Activated naive CD4-positive, alpha-beta T cell treated with anti-CD3 and anti-CD28 coated beads for 36 hours (primary cell): ENCODE measurements at places on chromosomes 7 and 10. TPM values are rescaled to one million over a fixed set of nuclear protein-coding genes. Genes with fewer than 3 reads are reported as not detected.
A peak's percentile ranks its signal among the peaks of the same experiment; 100 is the strongest.

Gene ELFN1
- total RNA-seq: not detected

Gene GOLGA7B
- 0.31 TPM for total RNA-seq

Gene CPN1
- not detected for total RNA-seq

Gene ADRB1
- total RNA-seq: not detected

Gene GLI3
- total RNA-seq: 0.32 TPM

DNA sequence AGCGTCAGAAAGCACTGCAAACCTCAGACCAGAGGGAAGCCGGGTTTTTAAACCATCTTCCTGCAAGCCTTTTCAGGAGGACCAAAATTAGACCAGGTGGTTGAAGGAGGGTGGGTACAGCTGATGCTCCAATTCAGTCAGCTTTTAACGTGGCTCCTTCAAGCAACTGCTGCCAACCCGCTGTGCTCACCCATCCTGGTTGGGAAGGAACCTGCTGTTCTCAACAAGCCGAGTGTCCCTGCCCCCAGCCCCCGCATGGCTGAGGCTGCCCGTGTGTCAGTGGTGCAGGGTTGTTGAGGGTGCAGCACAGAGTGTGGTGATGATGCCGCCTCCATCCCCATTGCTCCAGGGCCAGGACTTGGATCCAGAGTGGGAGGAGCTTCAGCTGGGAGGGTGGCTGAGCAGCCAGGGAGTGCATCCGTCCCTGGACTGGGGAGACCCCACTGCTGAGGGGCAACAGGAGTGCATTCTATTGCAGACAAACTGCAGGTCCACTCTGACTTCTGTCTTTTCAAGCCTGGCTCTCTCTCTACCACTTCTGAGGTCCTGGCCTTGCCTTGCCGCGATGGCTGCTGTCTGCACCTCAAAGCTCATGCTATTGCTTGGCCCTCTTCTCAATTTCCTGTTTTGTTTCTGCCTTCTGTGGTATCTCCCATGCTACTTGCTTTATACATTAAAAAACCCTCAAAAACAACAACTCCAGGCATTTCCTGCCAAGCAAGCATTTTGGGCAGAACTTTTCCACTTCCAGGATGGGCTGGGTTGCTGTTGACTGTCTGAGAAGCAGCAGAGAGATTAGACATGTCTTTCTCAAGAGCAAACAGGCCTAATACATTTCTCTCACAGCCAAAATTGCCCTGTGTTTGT is 134.7 kb downstream of the DNAJB6 start:
- DNase-seq: no peak
- peak overlapping the region; percentile 46 for H3K27ac ChIP-seq
- peaks cover 8% of the 10 kb centered on the region for H3K36me3 ChIP-seq
- H3K27me3 ChIP-seq: no peaks in the 10 kb centered on the region

DNA sequence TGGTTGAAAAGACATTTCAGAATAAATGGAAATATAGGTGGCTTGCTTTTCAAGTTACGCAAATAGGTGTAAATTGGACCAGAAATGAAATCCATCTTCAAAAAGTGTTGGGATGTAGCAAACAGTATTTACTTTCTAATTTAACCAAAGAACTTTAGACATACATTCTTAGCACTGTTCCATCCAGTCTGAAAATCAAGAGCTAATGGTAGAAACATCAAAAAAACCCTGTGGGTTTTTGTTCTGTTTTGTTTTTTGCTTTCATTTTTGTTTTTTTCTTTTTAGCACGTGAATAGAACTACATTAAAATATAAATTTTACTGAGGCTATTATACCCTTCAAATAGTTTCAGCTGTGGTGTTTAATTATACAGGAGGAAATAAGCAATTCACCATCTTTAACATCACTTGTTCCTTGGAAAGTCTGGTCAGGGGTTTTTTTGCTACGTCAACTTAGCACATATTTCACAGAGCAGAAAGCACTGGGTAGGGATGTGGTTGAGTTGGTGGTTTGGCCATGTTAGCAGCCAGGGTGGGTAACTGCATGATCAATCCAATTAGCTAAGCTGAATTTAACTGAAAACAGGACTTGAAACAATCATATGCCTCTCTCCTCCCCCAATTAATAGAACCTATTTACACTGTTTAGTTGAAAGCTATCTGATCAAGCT is 275.4 kb upstream of the PFKP start:
- no peak overlapping the region for H3K27ac ChIP-seq
- peak; percentile 20 for DNase-seq
- no peak overlapping the region for H3K4me3 ChIP-seq

- peak within 1 kb of the TSS; percentile 85 for H3K4me3 ChIP-seq
- peak within 1 kb of the TSS; percentile 47 for H3K27ac ChIP-seq
- peak; percentile 86 for DNase-seq
- H3K36me3 ChIP-seq: no peaks in the 10 kb centered on the region
- peaks cover 19% of the 10 kb centered on the region for H3K4me1 ChIP-seq
Observed at GRCh38 chr7:128409596-128410450, at the start of gene IMPDH1. IMPDH1 (minus strand) TSS chr7:128409982; CDS start chr7:128409901, 81 bp downstream.

- peaks cover 2% of the 10 kb centered on the region for H3K27me3 ChIP-seq
- no peak overlapping the region for H3K27ac ChIP-seq
- DNase-seq: peak; percentile 25
- H3K4me3 ChIP-seq: no peak overlapping the region
- H3K36me3 ChIP-seq: peaks cover 3% of the 10 kb centered on the region
Observed at GRCh38 chr7:963236-964078, 9.0 kb upstream of the ADAP1 start.

DNA sequence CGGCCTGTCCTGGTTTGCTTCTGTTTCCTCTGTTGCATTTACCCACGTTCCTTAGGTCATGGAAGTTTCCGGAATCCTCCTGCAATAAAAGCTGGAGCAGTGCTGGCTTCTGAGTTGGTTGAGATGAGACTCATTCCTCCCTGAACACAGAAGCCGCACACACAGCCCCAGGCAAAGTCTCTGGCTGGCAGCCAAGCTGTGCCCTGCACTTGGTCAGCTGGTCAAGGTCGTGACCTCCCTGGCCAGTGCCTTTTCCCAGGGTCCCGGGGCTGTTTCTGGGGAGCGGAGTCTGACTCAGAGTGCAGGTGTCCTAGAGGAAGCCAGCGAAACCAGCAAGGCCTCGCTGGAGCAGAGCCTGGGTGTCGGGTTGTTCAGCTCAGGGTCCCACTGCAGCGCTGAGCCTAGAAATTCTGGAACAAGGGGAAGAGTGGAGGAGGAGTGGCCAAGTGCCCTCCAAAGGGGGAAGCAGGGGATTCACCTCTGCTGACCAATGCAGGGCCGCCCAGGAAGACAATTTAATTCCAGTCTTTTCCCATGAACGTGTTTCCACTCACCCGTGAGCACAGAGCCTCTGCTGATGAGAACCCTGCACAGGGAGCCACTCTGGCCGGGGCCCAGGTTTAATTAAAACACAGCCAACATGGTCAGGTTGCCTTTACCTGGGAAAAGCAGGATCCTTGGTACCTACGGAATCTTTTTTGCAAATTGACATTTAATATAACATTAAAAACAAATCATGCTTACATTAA is 245.5 kb upstream of the PPP2R2D start:
- no peak for DNase-seq
- H3K36me3 ChIP-seq: no peaks in the 10 kb centered on the region
- no peak overlapping the region for H3K4me3 ChIP-seq
- H3K27ac ChIP-seq: no peak overlapping the region

GRCh38 chr7:117127585-117128168 is 174.4 kb downstream of the ST7 start:
- H3K4me3 ChIP-seq: no peak overlapping the region
- H3K36me3 ChIP-seq: peaks cover 2% of the 10 kb centered on the region
- no peak overlapping the region for H3K27ac ChIP-seq
- no peaks in the 10 kb centered on the region for H3K27me3 ChIP-seq
- H3K4me1 ChIP-seq: no peaks in the 10 kb centered on the region
- peak; percentile 73 for DNase-seq

- no peaks in the 10 kb centered on the region for H3K27me3 ChIP-seq
- H3K36me3 ChIP-seq: no peaks in the 10 kb centered on the region
- H3K4me3 ChIP-seq: no peak overlapping the region
- DNase-seq: no peak
- H3K4me1 ChIP-seq: peaks cover 8% of the 10 kb centered on the region
Observed at GRCh38 chr7:134697205-134697886, 50.7 kb downstream of the BPGM start.

GRCh38 chr7:151115121-151115835 is 29.0 kb downstream of the AGAP3 start:
- H3K4me3 ChIP-seq: peak overlapping the region; percentile 60
- peaks cover 11% of the 10 kb centered on the region for H3K27me3 ChIP-seq
- DNase-seq: peak; percentile 36
- H3K27ac ChIP-seq: no peak overlapping the region

- no peak for DNase-seq
- no peak overlapping the region for H3K4me3 ChIP-seq
- no peaks in the 10 kb centered on the region for H3K4me1 ChIP-seq
- no peak overlapping the region for H3K27ac ChIP-seq
Observed at GRCh38 chr10:37710831-37711616, 146.4 kb downstream of the ZNF248 start.

- no peak overlapping the region for H3K4me3 ChIP-seq
- peaks cover 5% of the 10 kb centered on the region for H3K27me3 ChIP-seq
- H3K36me3 ChIP-seq: no peaks in the 10 kb centered on the region
- no peak overlapping the region for H3K27ac ChIP-seq
- DNase-seq: no peak
Observed at GRCh38 chr10:129892548-129893052, 71.5 kb downstream of the EBF3 start.

- H3K27me3 ChIP-seq: peaks cover 4% of the 10 kb centered on the region
- DNase-seq: no peak
- no peak overlapping the region for H3K4me3 ChIP-seq
- H3K27ac ChIP-seq: no peak overlapping the region
- H3K36me3 ChIP-seq: no peaks in the 10 kb centered on the region
- H3K4me1 ChIP-seq: peaks cover 16% of the 10 kb centered on the region
Observed at GRCh38 chr7:139860090-139860775, 31.2 kb downstream of the TBXAS1 start.

- no peaks in the 10 kb centered on the region for H3K27me3 ChIP-seq
- H3K4me3 ChIP-seq: no peak overlapping the region
- no peak for DNase-seq
- no peak overlapping the region for H3K27ac ChIP-seq
Observed at GRCh38 chr7:105244594-105244993, 144.1 kb downstream of the SRPK2 start.

- no peak for DNase-seq
- H3K36me3 ChIP-seq: no peaks in the 10 kb centered on the region
- H3K27ac ChIP-seq: no peak overlapping the region
- H3K4me3 ChIP-seq: no peak overlapping the region
- H3K4me1 ChIP-seq: peaks cover 7% of the 10 kb centered on the region
Observed at GRCh38 chr10:62626079-62626478, 178.4 kb upstream of the ADO start.

- no peak overlapping the region for H3K4me3 ChIP-seq
- H3K27ac ChIP-seq: no peak overlapping the region
- H3K4me1 ChIP-seq: no peaks in the 10 kb centered on the region
- H3K27me3 ChIP-seq: no peaks in the 10 kb centered on the region
- DNase-seq: no peak
Observed at GRCh38 chr7:71466448-71467145, 334.7 kb downstream of the GALNT17 start.
